ENCODE measurements at places on chromosomes 13 and 19.

GRCh38 chr13:97333983-97334382, 100.0 kb upstream of the RAP2A start:
- no peak overlapping the region for H3K27ac ChIP-seq
- H3K4me1 ChIP-seq, result peaks cover 19% of the 10 kb centered on the region
- no peaks in the 10 kb centered on the region for H3K27me3 ChIP-seq
- peaks cover 5% of the 10 kb centered on the region for H3K36me3 ChIP-seq
- no peak for DNase-seq
- no peak overlapping the region for H3K4me3 ChIP-seq

GRCh38 chr19:32254509-32254890, 90.9 kb upstream of the ZNF507 start:
- no peaks in the 10 kb centered on the region for H3K4me1 ChIP-seq
- H3K4me3 ChIP-seq, result no peak overlapping the region
- no peak overlapping the region for H3K27ac ChIP-seq

GRCh38 chr19:40907968-40908735, 26.1 kb upstream of the CYP2A7 start:
- peaks cover 38% of the 10 kb centered on the region for H3K27me3 ChIP-seq
- no peaks in the 10 kb centered on the region for H3K4me1 ChIP-seq
- no peak overlapping the region for H3K4me3 ChIP-seq
- DNase-seq, result no peak
- no peak overlapping the region for H3K27ac ChIP-seq

DNA sequence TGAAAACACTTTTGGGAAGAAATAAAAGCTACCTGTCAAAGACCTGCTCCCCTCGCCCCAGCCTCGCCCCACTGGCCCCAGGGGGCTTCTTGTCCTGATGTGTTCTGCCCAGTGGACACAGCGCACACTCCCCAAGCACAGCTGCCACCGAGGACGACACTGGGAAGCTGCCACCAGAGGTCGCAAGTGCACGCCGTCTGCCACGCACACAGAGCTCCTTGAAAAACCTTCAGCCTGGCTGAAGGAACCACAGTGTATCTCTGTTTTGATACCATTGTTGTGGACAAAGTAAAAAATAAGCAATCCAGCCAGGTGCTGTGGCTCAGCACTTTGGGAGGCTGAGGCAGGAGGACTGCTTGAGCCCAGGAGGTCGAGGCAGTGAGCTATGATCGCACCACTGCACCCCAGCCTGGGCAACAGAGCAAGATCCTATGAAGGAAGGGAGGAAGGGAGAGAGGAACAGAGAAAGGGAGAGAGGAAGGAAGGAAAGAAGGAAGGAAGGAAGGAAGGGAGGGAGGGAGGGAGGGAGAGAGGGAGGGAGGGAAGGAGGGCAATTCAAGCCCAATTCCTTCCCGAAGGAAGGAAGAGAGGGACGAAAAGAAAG, 57.3 kb downstream of the CEBPG start:
- H3K36me3 ChIP-seq, result no peaks in the 10 kb centered on the region
- peak overlapping the region; percentile 28 for H3K4me3 ChIP-seq
- peaks cover 5% of the 10 kb centered on the region for H3K27me3 ChIP-seq

- H3K27ac ChIP-seq, result peak overlapping the region; percentile 97
- peaks cover 47% of the 10 kb centered on the region for H3K4me1 ChIP-seq
- peak overlapping the region; percentile 90 for H3K4me3 ChIP-seq
- no peaks in the 10 kb centered on the region for H3K27me3 ChIP-seq
- no peak for DNase-seq
Observed at GRCh38 chr19:48715681-48716171, 3.8 kb downstream of the MAMSTR start.

DNA sequence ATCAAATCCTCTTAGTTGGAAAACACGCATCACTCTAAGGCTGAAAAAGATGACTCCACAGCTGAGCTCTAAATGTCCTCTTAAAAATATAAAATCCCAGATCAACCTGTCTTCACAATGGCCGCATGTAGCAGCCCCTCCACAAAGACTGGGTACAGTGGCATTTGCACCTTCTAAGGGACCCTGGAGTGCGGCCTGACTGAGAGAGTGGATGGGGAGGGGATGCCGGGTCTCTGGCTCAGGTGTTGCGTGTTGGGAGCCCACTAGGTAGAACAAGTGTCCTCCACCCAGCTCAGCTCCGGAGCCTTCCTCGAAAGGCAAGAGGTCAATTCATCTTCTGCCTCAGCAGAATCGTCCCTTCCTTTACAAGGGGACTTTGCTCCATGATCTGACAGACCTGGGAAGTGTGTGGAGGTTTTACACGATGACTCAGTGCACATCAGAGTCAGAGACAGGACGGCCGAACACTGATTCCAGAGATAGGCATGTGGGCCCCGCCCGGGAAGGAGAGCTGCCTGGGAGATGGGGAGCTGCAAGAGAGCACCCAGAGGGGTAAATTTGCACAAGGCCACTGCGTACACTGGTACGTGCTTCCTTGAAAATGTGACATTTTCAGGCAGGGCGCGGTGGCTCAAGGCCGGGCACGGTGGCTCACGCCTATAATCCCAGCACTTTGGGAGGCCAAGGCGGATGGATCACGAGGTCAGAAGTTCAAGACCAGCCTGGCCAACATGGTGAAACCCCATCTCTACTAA, 23.5 kb upstream of the SLC15A1 start:
- no peak overlapping the region for H3K27ac ChIP-seq
- no peaks in the 10 kb centered on the region for H3K36me3 ChIP-seq
- H3K27me3 ChIP-seq, result no peaks in the 10 kb centered on the region
- no peak overlapping the region for H3K4me3 ChIP-seq
- DNase-seq, result no peak

DNA sequence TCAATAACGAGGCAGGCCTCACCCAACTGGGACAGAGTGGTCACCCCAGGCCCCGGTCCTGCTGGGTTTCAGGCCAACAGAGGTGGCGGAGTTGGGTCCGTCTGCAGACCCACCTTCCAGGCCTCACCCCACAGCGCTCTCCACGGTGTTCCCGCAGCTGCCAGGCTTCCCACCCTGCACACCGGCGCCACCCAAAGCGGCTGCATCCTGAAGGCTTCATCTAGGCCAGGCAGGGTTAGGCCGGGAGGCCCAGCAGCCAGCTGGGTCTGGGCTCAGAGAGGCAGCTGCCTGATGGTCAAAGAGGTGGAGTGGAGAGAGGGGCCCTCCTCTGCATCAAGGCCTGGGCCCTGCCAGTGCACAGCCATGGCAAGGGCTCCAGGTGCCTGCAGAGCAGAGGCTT, 44.1 kb downstream of the EPSTI1 start:
- no peak for DNase-seq
- H3K27ac ChIP-seq, result no peak overlapping the region
- no peak overlapping the region for H3K4me3 ChIP-seq
- H3K4me1 ChIP-seq, result no peaks in the 10 kb centered on the region
- peaks cover 71% of the 10 kb centered on the region for H3K36me3 ChIP-seq

DNA sequence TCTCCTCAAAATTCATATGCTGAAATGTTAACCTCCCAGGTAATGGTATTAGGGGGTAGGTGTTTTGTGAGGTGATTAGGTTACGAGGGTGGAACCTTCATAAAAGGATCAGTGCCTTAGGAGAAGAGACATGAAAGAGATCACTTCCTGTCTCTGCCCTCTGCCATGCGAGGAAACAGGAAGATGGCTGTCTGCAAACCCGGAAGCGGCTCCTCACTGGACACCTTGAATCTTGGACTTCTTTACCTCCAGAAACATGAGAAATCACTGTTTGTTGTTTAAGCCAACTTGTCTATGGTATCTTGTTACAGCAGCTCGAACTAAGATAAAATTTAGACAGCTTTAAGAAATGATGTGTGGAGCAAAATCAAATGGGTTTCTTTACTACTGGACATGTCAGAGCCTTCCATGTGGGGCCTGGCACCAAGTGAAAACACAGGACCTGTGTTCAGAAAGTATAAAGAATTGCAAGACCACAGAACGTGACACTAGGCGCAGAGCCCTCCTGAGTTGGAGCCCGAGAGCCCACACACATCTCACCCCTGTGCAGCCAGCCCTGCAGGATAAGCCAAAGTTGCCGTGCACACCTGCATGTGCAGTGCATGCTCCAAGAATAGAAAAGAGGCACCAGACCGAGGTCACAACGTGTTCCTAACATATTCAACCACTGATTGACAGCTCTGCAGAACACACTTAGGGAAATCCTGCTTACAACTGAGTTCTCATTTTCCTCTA, 112.5 kb upstream of the UQCRFS1 start:
- no peak for DNase-seq
- no peaks in the 10 kb centered on the region for H3K4me1 ChIP-seq
- no peak overlapping the region for H3K4me3 ChIP-seq
- H3K27me3 ChIP-seq, result peaks cover 28% of the 10 kb centered on the region
- no peak overlapping the region for H3K27ac ChIP-seq

DNA sequence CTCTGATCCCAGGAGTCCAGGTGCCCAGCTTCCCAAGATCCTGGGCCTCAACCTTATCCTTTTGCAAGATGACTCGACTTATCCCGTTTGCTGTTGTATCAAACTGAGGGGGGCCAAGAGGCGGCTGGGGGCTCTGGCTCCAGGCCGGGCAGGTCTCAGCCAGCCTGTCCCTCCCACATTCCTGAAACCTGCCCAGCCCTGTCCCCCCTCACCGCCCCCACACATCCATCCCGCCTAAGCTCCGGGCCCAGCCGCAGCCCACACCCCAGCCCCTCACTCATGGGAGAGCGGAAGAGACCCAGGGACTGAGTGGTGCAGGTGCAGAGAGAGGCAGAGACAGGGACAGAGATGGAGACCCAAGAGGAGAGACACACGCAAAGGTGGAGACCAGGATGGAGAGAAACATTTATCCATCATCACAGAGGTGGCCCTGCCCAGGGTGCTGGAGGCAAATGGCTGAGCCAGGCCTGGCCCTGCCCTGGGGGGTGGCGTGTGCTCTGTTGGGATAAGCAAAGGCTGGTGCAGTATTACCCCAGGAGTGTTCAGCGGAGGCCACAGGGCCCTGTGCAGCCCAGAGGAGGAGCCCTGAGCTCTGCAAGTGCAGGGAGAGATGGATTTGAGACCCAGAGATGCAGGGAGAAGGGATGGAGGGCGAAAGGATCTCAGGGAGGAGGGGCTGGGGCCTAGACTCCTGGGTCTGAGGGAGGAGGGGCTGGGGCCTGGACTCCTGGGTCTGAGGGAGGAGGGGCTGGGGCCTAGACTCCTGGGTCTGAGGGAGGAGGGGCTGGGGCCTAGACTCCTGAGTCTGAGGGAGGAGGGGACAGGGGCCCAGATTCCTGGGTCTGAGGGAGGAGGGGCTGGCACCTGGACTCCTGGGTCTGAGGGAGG, 1.6 kb downstream of the BCAM start:
- peaks cover 24% of the 10 kb centered on the region for H3K36me3 ChIP-seq
- peak overlapping the region; percentile 89 for H3K27ac ChIP-seq
- DNase-seq, result no peak
- H3K27me3 ChIP-seq, result no peaks in the 10 kb centered on the region
- H3K4me3 ChIP-seq, result peak overlapping the region; percentile 80
- H3K4me1 ChIP-seq, result peaks cover 41% of the 10 kb centered on the region

DNA sequence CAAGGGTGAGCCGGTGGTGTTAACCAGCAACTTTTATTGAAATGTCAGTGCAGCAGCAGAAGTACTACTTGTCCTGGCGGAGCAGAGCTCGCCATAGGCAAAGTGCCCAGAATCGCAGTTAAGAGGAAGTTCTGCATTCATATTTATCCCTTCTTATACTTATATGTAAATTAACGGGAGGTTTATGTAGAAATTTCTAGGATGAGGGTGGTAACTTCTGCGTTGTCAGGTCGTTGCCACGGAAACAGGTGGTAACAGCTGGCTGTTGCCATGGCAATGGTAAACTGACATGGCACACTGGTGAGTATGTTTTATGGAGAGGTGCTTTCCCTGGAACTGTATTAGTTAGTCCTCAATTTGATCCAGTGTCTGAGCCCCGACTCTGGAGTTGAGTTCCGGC, 2494.9 kb upstream of the PCDH20 start:
- DNase-seq, result no peak
- peaks cover 3% of the 10 kb centered on the region for H3K27me3 ChIP-seq
- no peaks in the 10 kb centered on the region for H3K36me3 ChIP-seq
